ENCODE measurements at places on chromosomes 12 and 14. TPM values are rescaled to one million over a fixed set of nuclear protein-coding genes. Genes with fewer than 3 reads are reported as not detected.

GDF3 gene
- total RNA-seq = 77.7 TPM

CLEC4A gene
- 0.82 TPM for total RNA-seq

TMEM117 gene
- total RNA-seq = 0.80 TPM

C12orf50 gene
- total RNA-seq = not detected

LRP6 gene
- 82.9 TPM for total RNA-seq

CACNA2D4 gene
- 0.28 TPM for total RNA-seq

PLA2G1B gene
- not detected for total RNA-seq

NGB gene
- total RNA-seq = not detected

P2RX2 gene
- total RNA-seq = not detected

TUNAR gene
- 2.0 TPM for total RNA-seq

KITLG gene
- total RNA-seq = 28.3 TPM

NFE2 gene
- 0.49 TPM for total RNA-seq
